ENCODE measurements at places on chromosomes 5 and 9. TPM values are rescaled to one million over a fixed set of nuclear protein-coding genes. Genes with fewer than 3 reads are reported as not detected.

DNA sequence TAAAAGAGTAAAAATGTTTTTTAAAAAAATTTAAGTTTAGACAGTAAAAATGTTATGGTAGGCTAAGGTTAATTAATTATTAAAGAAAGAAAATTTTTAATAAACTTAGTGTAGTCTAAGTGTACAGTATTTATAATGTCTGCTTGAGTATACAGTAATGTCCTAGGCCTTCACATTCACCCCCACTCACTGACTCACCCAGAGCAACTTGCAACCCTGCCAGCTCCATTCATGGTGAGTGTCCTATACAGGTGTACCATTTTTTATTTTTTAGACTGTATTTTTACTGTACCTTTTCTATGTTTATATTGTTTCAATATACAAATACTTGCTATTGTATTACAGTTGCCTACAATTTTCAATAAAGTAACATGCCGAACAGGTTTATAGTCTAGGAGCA is 234.1 kb downstream of the AUH start:
- DNase-seq: no peak

DNA sequence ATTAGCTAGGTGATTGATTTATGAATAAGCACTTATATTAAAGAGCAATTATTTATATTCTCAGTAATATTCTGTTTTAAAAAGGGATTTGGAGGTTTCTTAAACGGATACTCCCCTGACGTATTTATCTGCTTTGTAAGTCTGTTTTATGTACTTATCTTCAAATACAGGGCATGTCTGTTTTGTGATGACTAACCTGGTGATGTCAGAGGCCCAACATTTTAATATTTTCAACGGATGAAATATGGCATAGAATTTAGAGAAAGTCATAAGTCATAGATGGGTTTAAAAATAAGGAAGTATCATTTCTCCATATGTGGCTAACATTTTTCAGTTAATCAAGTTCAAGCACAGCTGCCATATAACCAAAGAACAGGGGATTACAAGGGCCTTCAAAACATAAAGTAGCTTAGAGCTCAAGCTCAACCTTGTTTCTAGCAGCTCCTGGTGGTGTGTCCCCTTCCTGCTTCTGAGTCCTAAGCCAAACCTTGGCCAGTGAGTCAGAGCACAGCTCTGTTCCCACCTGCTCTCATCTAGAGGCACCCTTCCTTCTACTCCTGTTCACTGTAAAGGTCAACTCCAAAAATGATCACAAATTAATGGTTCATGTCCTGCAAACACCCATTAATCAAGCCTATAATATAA is 131.4 kb downstream of the OXCT1 start:
- DNase-seq: no peak

- DNase-seq: no peak
Observed at GRCh38 chr9:111559000-111559610, 34.1 kb downstream of the ZNF483 start.

DNA sequence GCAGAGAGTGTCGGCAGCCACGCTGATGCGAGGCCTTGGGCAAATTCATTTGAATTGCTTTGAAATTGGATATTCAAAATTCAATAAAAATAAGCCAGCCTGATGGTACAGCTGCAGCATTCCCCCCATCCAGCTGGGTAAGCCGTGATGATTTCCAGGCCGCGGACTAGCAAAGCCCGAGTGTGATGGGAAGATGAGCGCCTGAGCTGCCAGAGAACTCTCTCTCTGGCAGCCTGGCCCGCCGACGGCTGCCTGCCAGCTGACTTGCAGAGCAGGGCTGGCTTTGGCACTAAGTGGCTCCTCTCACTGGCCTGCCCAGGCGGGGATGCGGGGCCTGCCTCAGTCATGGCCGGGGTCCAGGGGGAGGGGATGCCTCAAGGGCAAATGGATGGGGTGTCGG is 268.3 kb upstream of the WWC1 start:
- DNase-seq: no peak

- DNase-seq: no peak
Observed at GRCh38 chr9:136602193-136602885, 56.5 kb upstream of the NOTCH1 start.

GRCh38 chr9:14710804-14711203 is 11.7 kb downstream of the CER1 start:
- no peak for DNase-seq

The HNRNPA0 gene
- 37.8 TPM for total RNA-seq

The MAP1B gene
- not detected for total RNA-seq

DNA sequence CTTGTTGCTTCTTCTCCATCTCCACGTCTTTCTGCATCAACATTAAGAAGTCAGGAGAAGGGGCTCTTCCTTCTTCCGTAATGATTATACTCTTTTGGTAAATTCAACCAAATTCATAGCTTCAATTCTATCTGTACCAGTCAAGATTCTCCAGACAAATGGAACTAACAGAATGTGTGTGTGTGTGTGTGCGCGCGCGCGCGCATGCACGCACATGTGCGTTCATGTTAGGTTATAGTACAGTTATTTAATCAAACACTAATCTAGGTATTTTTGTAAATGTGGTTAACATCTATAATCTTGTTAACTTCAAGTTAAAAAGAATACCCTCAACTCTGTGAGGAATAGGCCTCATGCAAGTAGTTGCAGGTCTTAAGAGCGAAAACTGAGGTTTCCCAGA is 150.3 kb upstream of the TAS2R1 start:
- DNase-seq: no peak

GRCh38 chr5:9348401-9348996 is 197.4 kb downstream of the SEMA5A start:
- DNase-seq: no peak

The ANKRD31 gene
- total RNA-seq: 0.36 TPM

The ZNF883 gene
- not detected for total RNA-seq

The LIFR gene
- 0.10 TPM for total RNA-seq

The RIMOC1 gene
- 28.0 TPM for total RNA-seq

The ZDHHC11B gene
- not detected for total RNA-seq

DNA sequence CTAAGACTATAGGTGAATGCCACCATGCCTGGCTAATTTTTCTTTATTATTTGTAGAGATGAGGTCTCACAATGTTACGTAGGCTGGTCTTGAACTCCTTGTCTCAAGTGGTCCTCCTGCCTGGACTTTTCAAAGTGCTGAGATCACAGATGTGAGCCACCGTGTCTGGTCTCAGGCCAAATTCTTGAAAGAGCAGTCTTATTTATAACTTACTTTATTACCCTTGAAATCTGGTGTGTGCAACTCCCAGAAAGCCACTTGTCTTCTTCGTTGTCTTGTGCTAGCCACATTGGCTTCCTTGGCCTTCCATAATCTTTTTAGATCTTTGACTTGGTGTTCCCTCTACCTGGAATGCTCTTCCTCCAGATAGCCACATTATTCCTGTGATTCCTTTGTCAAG is 50.1 kb downstream of the CTNNA1 start:
- no peak for DNase-seq

The AK8 gene
- total RNA-seq: not detected

- no peak for DNase-seq
Observed at GRCh38 chr5:164433106-164433870, 927.9 kb downstream of the MAT2B start.

DNA sequence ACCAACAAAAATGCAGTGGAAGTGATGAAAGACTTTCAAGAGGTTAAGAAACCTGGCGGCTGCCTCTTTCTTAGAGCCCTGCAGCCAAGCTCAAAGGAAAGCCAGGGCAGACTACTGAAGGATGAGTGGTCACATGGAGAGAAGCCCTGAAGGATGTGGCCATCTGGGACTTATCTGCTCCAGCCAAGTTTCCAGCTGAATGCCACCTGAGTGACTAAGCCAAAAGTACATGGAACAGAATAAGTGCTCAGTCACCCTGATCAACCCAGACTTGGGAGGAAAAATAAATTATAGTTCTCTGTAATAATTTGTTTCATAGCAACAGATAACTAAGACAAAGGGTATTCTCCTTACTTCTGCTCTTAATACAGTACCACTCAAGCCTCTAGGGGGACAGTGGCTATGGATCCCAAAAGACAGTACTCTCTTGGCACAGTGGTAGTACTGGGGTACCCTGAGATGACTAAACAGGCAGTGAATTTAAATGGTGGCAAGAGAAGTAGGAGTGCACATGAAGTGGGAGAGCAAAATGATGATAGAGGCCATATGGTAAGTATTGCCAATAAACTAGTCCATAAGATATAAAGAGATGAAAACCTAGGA is 182.3 kb downstream of the ELAVL2 start:
- no peak for DNase-seq

GRCh38 chr9:27591093-27591492 is 17.8 kb upstream of the C9orf72 start:
- DNase-seq: no peak

The ELAVL2 gene
- total RNA-seq: not detected

- DNase-seq: no peak
Observed at GRCh38 chr5:61758711-61759110, 426.7 kb downstream of the ZSWIM6 start.

DNA sequence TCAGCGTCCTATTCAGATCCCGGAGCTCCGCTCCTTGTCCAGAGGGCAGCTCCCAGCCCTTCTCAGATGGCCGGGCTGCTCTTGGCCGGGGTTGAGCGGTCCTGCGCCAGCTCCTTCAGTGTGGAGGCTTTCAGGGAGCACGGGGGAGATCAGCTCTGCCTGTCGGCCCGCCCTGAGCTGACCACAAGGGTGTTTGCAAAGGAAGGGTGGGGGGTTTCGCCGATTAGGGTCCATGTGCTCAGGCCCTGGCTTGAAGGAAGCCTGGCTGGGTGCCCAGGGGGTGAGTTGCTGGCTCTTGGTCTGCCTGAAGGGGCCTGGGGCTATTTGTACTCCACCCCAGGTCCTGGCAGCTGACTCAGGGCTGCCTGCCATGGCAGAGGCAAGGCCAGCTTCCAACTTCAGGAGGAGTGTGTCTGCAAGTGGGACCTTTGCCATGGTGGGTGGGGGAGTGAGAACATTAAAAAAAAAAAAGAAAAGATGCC is 250.1 kb upstream of the KLF4 start:
- no peak for DNase-seq

The TMEM232 gene
- total RNA-seq: 0.61 TPM

The PFN3 gene
- not detected for total RNA-seq

GRCh38 chr9:133855802-133856521 is 117.8 kb upstream of the SARDH start:
- DNase-seq: no peak

The SPINK7 gene
- not detected for total RNA-seq

The GGTA1 gene
- total RNA-seq: 0.12 TPM

- DNase-seq: no peak
Observed at GRCh38 chr5:33438996-33439395, 1.8 kb upstream of the TARS1 start.

All from activated T-helper 1 cell treated with anti-CD3 and anti-CD28 coated beads, Interleukin-12 subunit alpha, Interleukin-12 subunit beta, Interleukin-2, Interleukin-4 antibody, amounts not matched to agents 30 ng/mL and 10 ng/mL and 1 ng/mL, durations not matched to agents 14 hours and 24 hours and 36 hours (primary cell).